Thoracic aorta (tissue), 2 donors: ENCODE measurements at places on chromosomes 1 and 21. TPM values are rescaled to one million over a fixed set of nuclear protein-coding genes. Genes with fewer than 3 reads are reported as not detected.

The SLC39A1 gene
- total RNA-seq, result 136 TPM

GRCh38 chr1:89681045-89681729, 48.3 kb downstream of the LRRC8C start:
- no peak for DNase-seq

DNA sequence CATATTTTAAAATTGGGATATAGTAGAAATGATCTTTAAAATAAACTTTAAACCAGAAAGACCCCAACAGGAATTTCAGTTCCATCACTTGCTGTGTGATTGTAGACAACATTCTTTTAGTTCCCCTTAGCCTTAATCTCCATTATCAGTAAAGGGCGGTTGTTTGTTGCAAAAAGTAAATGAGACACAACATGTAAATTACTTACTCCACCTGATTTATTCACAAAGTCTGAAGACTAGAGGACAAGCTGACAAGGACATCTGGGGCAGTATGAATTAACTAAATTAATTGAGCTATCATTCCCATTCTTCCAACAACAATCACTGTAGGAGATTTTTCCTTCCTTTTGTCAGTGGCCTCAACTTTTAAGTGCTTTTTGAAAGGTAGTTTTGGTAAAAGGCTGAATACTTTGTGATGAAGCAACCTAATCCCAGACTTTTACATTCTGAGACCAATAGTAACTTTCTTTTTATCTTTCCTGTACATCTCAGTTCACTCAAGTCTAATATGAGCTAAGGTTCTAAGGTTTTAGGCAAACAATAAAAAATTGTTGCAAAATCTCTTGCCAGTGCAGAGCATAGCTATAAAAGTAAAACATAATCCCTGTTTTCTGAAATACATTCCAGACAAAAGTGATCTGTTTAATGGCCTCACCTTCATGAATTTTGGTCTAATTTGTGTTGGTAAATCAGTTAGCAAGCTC, 6.2 kb downstream of the SLC19A2 start:
- no peak for DNase-seq

- DNase-seq, result no peak
Measured at GRCh38 chr1:62070384-62071011, 124.2 kb upstream of the L1TD1 start.
